ENCODE measurements at places on chromosomes 12 and 14. TPM values are rescaled to one million over a fixed set of nuclear protein-coding genes. Genes with fewer than 3 reads are reported as not detected.

The ADAMTS20 gene
- not detected for total RNA-seq

- no peak overlapping the region for H3K27ac ChIP-seq
- no peaks in the 10 kb centered on the region for H3K27me3 ChIP-seq
- H3K4me3 ChIP-seq = no peak overlapping the region
- no peaks in the 10 kb centered on the region for H3K36me3 ChIP-seq
- no peaks in the 10 kb centered on the region for H3K4me1 ChIP-seq
Measured at GRCh38 chr12:101951002-101951670, 73.8 kb downstream of the DRAM1 start.

DNA sequence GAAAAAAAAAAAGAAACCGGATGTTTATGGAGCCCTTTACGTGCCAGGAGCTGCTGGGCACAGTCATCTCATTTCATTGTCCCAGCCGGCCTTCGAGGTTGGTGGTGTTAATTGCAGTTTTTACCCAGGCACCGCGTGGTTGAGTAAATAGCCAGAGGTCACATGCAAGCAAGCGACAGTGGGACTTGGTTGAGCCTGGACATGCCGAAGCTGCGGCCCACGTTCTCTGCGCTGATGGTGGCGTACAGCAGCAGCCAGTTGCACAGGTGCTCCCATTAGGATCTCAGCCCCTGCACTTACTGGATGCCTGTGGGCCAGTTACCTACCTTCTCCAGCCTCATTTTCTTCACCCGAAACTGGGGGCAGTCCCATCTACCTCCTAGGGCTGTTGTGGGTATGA, 54.0 kb downstream of the TSPAN9 start:
- H3K4me1 ChIP-seq = peaks cover 29% of the 10 kb centered on the region
- no peaks in the 10 kb centered on the region for H3K27me3 ChIP-seq
- DNase-seq = no peak
- H3K27ac ChIP-seq = no peak overlapping the region
- no peak overlapping the region for H3K4me3 ChIP-seq

The SLC17A8 gene
- total RNA-seq = not detected

DNA sequence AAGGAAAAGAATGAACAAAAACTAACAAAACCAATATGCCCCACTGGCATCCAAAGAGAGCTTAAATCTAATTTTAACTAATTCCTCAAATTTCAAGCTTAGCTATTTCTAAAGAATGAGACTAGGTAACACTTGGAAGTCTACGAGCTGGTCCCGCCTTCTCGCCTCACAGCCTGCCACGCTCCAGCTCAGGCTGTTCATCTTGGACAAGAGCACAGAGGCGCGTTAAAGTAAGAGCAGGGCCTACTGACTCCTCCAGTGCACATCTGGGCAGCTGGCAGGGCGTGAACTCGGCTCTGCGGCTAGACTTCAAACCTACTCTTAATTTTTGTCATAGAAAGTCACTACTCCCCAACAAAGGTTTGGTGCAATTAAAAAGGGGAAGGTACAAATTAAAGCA, 64.6 kb downstream of the DICER1 start:
- H3K4me3 ChIP-seq = no peak overlapping the region
- no peak overlapping the region for H3K27ac ChIP-seq
- no peaks in the 10 kb centered on the region for H3K27me3 ChIP-seq
- H3K4me1 ChIP-seq = no peaks in the 10 kb centered on the region
- H3K36me3 ChIP-seq = peaks cover 62% of the 10 kb centered on the region

GRCh38 chr12:90970471-90970870, 15.5 kb upstream of the CCER1 start:
- no peaks in the 10 kb centered on the region for H3K36me3 ChIP-seq
- no peaks in the 10 kb centered on the region for H3K4me1 ChIP-seq
- no peak for DNase-seq
- no peaks in the 10 kb centered on the region for H3K27me3 ChIP-seq
- no peak overlapping the region for H3K4me3 ChIP-seq

GRCh38 chr12:116143909-116144308, 133.6 kb downstream of the MED13L start:
- no peaks in the 10 kb centered on the region for H3K36me3 ChIP-seq
- no peaks in the 10 kb centered on the region for H3K27me3 ChIP-seq
- H3K4me1 ChIP-seq = peaks cover 66% of the 10 kb centered on the region
- H3K4me3 ChIP-seq = no peak overlapping the region

DNA sequence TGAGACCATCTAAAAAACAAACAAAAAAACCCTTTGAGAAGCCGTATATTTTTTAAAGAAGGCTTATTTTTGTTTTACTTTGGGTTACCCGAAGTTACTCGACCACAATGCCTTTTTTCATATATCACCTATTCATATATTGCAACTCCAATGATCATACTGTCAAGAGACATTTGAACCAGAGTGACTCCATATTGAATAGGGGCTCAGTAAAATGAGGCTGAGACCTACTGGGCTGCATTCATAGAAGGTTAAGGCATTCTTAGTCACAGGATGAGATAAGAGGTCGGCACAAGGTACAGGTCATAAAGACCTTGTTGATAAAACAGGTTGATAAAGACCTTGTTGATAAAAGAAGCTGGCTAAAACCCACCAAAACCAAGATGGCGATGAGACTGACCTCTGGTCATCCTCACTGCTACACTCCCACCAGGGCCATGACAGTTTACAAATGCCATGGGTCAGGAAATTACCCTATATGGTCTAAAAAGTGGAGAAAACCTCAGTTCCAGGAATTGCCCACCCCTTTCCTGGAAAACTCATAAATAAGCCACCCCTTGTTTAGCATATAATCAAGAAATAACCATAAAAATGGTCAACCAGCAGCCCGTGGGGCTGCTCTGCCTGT, 50.0 kb upstream of the PKP2 start:
- H3K36me3 ChIP-seq = no peaks in the 10 kb centered on the region
- no peaks in the 10 kb centered on the region for H3K27me3 ChIP-seq
- DNase-seq = no peak
- H3K27ac ChIP-seq = no peak overlapping the region
- no peaks in the 10 kb centered on the region for H3K4me1 ChIP-seq

The ADAM21 gene
- total RNA-seq = not detected

DNA sequence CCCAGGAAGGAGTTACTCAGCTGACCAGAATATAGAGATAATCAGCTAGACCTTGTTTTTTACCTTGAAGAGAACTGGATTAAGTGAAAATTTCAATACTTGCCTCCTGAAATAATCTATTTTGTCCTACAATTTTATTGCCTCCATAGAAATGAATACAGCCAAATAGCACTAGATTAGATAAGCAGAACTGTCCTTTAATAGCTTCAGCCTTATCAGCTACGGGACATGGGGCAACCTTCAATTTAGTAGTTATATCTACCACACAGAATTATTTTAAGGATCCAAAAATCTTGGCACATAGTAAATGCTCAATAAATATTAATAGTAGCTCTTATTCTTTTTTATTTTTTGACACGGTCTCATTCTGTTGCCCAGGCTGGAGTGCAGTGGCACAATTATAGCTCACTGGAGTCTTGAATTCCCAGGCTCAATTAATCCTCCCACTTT, 67.2 kb upstream of the PLEKHG3 start:
- H3K27ac ChIP-seq = no peak overlapping the region
- no peaks in the 10 kb centered on the region for H3K27me3 ChIP-seq
- peaks cover 5% of the 10 kb centered on the region for H3K4me1 ChIP-seq
- no peaks in the 10 kb centered on the region for H3K36me3 ChIP-seq
- H3K4me3 ChIP-seq = no peak overlapping the region

DNA sequence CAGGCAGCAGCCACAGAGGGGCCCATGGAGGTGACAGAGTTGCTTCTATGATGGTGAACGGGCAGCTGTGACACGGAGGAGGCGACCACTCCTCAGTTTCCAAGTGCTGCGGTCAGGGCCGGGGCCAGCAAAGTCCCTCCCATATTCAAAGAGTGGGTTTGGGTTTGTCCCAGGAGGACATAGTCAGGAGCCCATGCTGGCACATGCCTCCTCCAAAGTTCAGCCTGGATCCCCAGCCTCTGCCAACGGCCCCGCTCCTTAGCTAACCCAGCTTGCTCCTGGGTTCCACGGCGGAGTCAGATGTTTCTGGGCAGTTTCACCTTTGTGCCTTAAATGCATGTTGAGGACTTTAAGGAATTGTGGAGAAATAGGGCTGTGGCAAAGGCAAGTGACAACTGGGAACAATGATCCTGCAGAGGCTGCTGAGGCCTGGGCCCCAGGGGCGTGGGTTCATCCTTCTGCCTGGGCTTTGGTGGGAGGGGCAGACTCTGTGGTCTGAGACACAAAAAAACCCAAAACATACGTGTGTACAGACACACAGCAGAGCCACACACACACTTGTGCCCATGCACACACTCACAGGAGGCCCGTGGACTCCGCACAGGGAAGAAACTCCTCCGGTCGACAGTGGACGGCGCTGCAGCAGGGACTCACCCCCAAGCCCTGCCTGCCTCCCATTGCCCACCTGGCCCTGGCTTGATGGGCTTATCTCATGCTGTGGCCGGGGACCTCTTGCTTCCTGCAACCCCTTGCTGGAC, 399.4 kb downstream of the TMEM121 start:
- no peak overlapping the region for H3K4me3 ChIP-seq
- no peak overlapping the region for H3K27ac ChIP-seq
- no peaks in the 10 kb centered on the region for H3K27me3 ChIP-seq
- no peaks in the 10 kb centered on the region for H3K4me1 ChIP-seq
- no peak for DNase-seq
- H3K36me3 ChIP-seq = no peaks in the 10 kb centered on the region

GRCh38 chr12:76852106-76852505, 26.7 kb downstream of the CSRP2 start:
- no peak overlapping the region for H3K27ac ChIP-seq
- H3K36me3 ChIP-seq = peaks cover 56% of the 10 kb centered on the region
- no peaks in the 10 kb centered on the region for H3K27me3 ChIP-seq
- no peak overlapping the region for H3K4me3 ChIP-seq

The CCDC197 gene
- not detected for total RNA-seq

- H3K27me3 ChIP-seq = no peaks in the 10 kb centered on the region
- no peak for DNase-seq
- H3K36me3 ChIP-seq = no peaks in the 10 kb centered on the region
- H3K4me3 ChIP-seq = no peak overlapping the region
- H3K27ac ChIP-seq = no peak overlapping the region
Measured at GRCh38 chr12:115190010-115190770, 506.2 kb upstream of the TBX3 start.

DNA sequence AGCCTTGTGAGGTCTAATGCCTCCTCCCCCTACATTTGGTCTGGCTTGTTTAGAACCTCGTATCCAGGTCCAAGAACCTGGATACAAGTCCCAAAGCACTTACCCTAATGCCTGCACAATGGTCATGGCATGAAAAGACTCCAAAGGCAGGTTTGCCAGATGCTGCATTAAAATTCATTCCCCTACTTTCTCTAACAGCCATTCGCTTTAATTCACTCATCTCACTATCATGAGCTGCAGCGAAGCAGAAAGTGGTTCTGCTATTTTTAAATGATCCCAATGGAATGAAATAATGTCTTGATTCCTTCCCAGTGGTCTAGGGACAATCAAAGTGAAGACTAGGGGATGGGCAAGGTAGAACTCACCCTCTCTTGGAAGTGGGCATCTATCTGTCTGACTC, 72.5 kb upstream of the MAX start:
- no peak for DNase-seq
- H3K4me3 ChIP-seq = no peak overlapping the region
- peaks cover 13% of the 10 kb centered on the region for H3K27me3 ChIP-seq
- H3K4me1 ChIP-seq = peaks cover 5% of the 10 kb centered on the region
- H3K36me3 ChIP-seq = no peaks in the 10 kb centered on the region

The CKB gene
- 20.7 TPM for total RNA-seq

The USP44 gene
- total RNA-seq = 0.31 TPM

The CLEC14A gene
- total RNA-seq = 21.2 TPM

DNA sequence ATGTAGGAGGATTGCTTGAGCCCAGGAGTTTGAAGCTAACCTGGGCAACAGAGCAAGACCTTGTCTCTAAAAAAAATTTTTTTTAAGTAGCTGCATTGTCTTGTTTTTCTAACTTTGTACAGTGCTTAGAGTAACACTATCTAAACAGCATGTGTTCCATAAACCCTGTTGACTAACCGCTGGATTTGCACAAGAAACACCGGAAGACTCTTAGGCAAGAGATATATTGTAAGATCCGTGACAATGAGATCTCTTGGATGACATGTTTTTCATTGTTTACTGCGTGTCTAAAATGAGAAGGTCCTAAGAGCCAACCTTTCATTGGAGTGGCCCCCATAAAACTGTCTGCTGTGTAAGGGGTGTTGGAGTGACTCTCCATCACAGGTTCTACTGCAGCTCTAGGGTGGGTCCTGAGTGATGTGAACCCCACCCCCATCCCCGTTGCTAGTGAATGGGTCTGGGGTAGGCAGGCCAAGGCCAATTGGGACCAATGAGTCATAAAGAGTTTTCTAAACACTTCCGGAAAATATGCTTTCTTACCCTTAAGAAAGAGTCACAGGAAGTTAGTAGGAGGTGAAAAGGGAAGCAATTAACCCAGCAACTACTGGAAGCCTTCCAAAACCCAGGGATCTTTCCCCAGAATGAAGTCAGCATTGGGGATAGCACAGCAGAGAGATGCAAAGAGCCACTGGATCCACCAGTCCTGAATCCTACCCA, 24.3 kb upstream of the PCNX1 start:
- no peaks in the 10 kb centered on the region for H3K4me1 ChIP-seq
- DNase-seq = peak; percentile 17
- H3K27me3 ChIP-seq = no peaks in the 10 kb centered on the region
- no peak overlapping the region for H3K27ac ChIP-seq
- no peak overlapping the region for H3K4me3 ChIP-seq

DNA sequence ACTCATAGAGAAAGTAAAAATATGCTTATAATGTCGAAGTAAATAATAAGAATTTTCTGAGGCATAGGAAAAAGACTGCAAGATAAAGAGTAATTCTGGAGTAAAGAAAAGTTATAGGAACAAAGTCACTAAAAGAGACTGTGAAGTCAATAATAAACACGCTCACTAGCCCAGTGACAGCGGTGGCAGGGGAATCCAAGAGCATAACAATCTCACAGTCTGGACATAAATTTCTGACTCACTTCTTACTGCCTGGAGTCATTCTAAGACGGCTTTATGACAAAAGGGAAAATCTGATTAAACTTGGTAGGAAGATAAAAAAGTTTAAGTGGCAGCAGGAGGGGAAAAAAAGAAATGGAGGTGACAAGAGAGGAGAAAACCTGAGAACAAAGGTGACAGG, 56.4 kb upstream of the GRIP1 start:
- no peaks in the 10 kb centered on the region for H3K27me3 ChIP-seq
- no peaks in the 10 kb centered on the region for H3K36me3 ChIP-seq
- no peak for DNase-seq

The KCNH3 gene
- not detected for total RNA-seq
